Astrocyte (in vitro differentiated cells and primary cell): ENCODE measurements at places on chromosomes 11 and 22.

- no peak for DNase-seq
These were observed 44.1 kb upstream of the FSHB start for GRCh38 chr11:30186748-30187147.

- DNase-seq = no peak
These were observed 1.8 kb upstream of the CYP2D6 start for GRCh38 chr22:42132457-42132856.

GRCh38 chr22:30027169-30027568 lies 53.1 kb upstream of the HORMAD2 start:
- DNase-seq = no peak

GRCh38 chr11:84719935-84720577 lies 907.1 kb downstream of the DLG2 start:
- DNase-seq = no peak

- DNase-seq = peak; percentile 65
These were observed 521 bp upstream of the PTS start for GRCh38 chr11:112225753-112226061.

- peak; percentile 22 for DNase-seq
These were observed 915 bp downstream of the FEZ1 start for GRCh38 chr11:125494974-125495725.

DNA sequence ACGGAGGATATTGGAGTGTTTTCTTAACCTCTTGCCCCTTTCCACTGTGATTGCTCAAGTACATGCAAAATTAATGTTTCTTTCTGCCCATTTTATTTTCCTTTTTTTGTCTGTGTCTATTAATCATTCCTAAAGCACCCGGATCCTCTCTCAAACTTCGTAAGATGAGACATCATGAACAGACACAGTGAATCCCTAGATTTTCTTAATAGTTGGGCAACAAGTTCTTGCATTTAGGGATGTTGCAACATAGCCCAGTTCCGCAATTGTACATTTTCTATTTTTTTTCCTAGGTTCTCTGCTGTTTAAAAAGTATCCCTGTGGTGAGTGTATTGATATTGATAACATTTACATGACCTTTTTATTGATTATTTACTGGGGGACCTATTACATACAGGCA lies 2.9 kb downstream of the FAM111A start:
- no peak for DNase-seq

DNA sequence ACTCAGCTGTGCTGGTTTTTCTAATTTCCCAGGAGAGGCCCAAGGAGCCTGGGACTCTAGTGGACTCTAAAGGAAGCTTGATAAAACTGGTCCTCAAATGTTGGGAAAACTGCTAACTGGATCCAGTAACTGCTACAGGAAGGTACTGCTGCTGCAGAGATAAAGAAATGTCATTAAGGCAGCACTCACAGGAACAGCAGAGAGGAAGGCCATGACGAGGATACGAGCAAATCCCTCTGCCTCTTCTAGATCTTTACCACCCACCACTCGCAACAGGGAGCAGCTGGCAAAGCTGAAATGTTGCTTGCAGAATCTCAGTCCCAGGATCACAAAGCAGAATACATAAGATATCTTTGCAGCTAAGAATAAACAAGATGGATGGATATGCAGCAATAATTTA lies 23.5 kb downstream of the TTC28 start:
- no peak for DNase-seq

GRCh38 chr22:24303007-24303406 lies 32.4 kb downstream of the SPECC1L start:
- no peak for DNase-seq

DNA sequence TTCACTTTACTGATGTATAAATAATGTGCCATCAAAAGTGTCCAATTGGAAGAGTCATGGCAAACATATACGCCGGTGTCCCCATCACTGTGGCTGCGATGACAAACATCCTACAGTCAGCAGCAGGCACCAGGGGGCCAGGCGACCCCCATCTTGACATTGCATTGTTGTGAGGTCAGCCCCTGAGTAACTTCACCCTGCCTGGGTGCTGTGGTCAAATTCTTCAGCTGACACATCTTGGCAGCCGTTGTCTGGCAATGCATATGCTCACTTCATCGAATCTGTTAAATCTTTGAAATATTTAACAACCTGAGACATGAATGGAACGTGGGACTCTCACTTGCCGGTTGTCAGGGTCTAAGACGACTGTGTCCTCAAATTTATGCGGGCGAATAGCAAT lies 430.9 kb downstream of the BRD1 start:
- DNase-seq = no peak

DNA sequence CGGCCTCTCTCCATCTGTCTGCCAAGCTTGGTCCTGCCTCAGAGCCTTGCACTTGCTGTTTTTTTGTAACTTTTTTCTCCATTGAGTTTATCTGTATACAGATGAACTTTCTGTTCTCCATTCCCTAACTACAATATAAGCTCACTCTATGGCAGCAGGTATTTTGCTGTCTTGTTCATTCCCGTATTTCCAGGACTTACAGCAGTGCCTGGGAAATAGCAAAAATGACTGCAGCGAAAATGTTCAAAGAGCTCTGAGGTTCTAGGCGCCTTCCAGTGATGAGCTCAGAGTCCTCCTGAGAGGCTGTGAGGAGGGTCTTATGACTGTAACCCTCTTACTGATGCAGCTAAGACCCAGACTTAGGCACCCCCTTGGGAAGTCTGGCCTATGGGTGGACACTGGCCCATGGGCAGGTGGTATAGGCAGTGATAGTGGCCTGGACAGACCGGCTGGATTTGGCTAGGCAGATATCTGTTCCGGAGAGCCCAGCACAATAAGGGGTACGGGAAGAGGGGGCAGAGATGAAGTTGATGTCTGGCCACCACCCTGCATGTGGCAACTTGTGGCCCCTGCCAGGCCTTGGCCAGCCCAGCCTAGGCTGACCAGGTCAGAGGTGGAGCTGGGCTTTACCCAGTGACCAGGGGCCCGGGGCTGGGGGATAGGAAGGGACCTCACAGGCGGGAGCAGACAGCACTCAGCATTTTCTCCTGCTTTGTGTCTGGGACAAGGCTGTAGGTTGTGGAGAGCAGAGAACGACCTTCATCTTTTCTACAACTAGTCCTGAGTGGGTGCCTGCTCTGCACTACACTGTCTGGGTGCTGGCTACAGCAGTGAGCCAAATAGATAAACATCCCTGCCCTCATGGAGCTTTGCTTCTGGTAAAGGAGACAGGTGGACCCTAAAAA lies 4.6 kb downstream of the ATF4 start:
- DNase-seq = no peak

GRCh38 chr11:96228910-96229309 lies 114.1 kb downstream of the MAML2 start:
- DNase-seq = peak; percentile 79

GRCh38 chr22:50691521-50691920 lies 18.9 kb downstream of the SHANK3 start:
- DNase-seq = no peak

DNA sequence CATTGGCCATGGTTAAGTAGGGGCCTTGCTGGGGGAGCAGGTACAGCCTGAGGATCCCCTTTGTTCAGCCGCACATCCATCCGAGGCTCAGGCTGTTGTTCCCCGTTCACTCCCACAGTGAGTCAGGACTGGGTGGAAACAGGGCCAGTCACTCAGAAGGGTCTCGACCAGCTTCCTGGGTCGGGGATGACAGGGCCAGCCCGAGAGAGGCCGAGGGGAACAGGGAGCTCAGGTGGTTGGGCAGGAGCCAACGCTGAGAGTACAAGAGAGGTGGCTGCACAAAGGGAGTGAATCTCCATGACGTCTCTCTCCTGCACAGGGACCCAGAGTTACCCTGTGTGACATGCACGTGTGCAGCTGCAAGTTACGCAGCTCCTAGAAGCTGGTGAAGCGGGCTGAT lies 97.2 kb upstream of the SHANK2 start:
- DNase-seq = no peak

DNA sequence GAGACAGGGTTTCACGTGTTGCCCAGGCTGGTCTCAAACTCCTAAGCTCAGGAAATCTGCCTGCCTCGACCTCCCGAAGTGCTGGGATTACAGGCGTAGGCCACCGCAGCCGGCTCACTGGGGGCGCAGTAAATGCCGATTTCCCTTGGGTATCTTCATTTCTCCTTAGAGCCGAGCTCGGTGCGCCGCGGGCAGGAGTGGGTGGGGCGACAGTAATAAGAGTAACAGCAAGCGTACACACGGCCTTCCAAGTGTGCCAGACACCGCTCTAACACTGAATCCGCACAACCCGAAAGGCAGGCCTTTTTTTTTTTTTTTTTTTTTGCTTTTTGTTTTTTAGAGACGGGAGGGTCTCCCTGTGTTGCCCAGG lies 500 bp upstream of the ADSL start:
- DNase-seq = peak; percentile 32

DNA sequence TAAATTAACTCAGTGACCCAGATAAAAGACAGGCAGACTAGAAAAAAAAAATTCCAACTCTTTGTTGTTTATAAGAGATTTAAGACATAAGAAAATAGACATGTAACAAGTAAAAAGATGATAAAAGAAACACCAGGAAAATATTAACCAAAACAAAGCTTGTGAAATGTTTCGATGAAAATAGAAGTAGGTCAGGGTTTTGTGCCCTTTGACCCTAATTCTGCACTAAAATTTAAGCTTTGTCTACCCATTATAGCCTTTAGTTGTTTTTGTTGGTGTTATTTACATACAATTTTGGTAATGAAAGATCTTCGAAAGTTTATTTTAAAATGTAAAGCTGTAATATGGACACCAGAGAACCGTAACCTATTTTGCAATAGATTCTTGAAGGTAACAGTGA lies 75.7 kb downstream of the LRRC4C start:
- no peak for DNase-seq

DNA sequence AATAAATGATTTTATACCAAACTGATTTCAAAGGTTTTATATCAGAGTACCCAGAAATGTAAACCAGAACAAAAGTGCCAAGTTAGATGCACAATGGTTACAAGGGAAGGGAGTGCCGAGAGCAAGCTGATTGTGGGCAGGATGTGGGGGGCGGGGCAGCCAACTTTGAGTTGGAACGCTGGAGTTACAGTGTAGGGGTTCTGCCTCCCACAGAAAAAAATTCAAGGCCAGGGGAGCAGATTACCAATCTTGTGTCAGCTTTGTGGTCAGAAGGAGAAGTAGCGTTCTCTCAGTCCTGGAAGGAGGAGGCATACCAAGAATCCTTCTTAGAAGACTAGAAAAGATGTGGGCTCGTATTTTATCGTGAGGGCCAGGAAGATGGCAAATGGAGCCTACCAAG lies 15.9 kb upstream of the POU2AF2 start:
- DNase-seq = no peak

GRCh38 chr11:79244241-79244772 lies 196.5 kb downstream of the TENM4 start:
- peak; percentile 96 for DNase-seq

DNA sequence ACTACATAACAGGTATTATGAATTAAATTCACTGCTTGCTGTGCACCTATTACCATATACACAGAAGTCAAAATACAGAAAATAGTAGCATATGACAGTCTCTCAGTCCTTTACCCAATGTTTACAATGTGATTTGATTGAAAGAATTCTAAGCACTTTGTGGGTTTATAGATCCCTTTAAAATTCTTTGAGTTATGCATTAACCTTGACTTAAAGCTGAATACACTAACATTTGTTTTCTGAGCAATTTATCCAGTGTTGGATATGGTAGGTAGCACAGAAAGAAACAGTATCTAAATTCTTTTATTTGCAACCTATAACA lies 230.8 kb upstream of the DDI1 start:
- no peak for DNase-seq

DNA sequence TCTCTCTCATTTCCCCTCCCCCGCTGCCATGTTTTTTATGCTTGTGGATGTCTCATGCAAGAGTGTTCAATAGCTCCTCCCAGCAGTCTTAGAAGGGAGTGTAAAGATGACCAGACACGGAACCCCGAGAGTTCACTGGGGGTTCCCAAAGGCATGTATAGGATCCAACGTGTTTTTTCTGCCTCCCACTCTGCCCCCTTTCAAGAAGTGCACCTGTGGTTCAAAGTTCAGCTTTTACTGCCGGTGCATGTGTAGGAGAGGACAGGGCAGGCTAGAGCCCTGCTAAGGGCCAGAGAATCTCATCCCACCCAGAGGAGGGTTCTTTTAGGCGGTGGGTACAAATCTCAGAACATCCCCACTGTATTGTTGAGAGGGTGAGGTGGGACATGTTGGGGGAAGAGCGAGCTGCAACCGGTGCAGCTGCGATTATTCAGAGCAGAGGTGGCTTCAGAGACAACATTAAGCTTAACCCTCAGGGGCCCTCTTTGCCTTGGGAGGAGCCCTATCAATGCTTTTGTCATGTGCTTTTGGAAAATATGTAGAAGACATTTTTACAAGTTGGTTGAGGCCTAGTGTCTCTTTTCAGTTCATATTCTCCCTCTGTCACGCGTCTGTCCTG lies 14.5 kb downstream of the MIF start:
- DNase-seq = no peak

DNA sequence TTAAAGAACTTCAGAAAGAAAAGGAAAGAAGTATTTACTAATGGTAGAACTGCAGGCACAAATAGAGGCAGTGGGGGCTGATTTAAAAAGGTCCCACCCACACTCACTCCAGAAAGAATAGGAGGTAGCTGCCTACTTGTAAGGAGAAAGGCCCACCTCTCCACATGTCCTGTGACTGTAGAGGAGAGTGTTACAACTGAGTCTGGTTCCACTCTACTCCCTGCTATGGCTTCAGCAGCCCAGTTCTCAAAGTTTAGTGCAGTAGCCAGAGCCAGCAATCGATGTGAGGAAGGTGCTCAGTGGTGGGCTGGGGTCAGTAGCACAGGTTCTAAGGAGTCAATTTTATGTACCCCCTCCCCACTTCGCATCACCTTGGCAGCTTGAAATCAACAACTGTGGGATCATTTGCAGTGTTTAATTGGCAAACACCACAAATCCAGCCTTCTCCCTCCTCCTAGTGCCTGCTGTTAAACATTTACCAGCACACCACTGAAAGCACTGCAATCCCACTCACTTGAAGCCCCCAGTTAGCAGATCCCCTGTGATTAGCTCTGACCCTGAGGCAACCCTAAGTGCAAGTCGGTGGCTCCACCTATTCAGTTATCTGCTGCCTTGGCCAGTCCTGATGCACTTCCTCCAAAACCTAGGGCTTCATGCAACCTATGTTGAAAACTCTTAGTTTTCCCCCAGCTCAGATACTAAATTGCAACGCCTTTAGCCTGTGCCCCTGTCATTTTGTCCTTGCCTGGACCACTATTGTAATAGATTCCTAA lies 146.6 kb downstream of the BBOX1 start:
- DNase-seq = no peak

GRCh38 chr11:46322759-46323158 lies 24.5 kb upstream of the DGKZ start:
- DNase-seq = no peak

- DNase-seq = no peak
These were observed 21.9 kb upstream of the CYB5R3 start for GRCh38 chr22:42670921-42671709.

- DNase-seq = no peak
These were observed 18.0 kb downstream of the FLI1 start for GRCh38 chr11:128711890-128712289.
